ENCODE measurements at places on chromosomes 6 and 20.

- no peak for DNase-seq
Observed at GRCh38 chr20:64153861-64154589, 10.2 kb upstream of the MYT1 start.

DNA sequence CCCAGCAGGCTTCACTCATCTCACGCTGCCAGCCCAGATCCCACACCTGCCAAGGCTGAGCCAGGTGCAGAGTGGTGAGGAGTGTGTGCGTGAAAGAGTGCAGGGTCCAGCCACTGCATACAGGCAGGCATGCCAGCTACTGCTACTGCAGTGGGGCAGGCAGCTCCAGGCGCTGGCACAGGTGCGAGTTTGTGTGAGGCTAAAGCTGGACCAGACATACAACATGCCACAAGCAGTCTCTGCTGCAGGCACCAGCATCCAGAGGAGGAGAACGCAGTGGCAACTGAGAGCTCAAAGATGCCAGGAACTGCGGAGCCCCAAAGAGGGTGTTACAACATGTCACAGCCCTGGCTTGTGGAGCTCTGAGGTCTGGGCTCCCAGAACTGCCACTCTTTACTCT, 149.8 kb downstream of the EYS start:
- no peak for DNase-seq

- peak; percentile 25 for DNase-seq
Observed at GRCh38 chr20:2469991-2470422, 582 bp downstream of the SNRPB start.

DNA sequence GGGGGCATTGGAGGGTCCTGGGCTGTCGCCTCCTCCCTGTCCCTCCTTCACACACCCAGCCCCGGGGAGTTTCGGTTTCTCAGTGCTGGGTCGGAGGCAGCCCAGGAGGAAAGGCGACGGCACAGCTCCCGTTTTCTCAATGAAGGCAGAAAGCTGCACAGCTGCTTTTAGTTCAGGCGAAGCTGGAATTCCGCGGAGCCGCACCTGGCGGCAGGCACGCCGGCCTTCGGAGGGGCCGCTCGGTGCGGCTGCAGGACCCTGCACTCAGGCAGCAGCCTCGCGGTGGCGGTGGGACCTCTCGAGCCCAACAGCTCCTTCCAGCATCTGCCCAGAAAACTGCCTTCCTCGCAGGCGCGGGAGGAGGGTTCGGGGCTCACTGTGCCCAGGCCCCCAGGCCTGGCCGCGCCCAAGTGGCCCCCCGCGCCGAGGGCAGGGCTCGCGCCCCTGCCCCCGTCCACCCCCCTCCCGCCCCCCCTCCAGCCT, 4.6 kb downstream of the FOXQ1 start:
- DNase-seq = no peak

GRCh38 chr6:170038708-170039107, 252.2 kb downstream of the DLL1 start:
- no peak for DNase-seq

- DNase-seq = no peak
Observed at GRCh38 chr6:143974089-143974488, 34.0 kb downstream of the PLAGL1 start.

- DNase-seq = no peak
Observed at GRCh38 chr6:69487688-69488087, 309.1 kb downstream of the LMBRD1 start.

DNA sequence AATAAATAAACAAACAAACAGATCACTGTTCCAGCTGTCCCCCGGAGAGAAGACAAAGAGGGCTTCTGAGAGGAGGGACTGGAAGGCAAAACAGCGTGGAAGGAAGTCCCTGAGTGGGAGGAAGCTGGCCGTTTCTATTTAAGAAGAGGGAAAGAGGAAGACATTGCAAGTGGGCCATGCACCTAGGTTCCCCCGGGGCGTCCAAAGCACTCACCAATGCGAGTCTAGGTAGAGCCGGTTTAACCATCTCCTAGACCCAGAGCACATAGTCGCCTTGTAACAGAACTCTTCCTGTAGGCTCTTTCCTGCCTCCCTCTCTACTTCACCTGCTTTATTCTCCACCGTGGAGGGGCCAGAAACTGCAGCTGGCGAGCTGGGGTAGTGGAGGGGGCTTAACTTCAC, 158.4 kb downstream of the ZDHHC14 start:
- no peak for DNase-seq

- DNase-seq = no peak
Observed at GRCh38 chr6:108798670-108799353, 49.4 kb upstream of the ARMC2 start.

DNA sequence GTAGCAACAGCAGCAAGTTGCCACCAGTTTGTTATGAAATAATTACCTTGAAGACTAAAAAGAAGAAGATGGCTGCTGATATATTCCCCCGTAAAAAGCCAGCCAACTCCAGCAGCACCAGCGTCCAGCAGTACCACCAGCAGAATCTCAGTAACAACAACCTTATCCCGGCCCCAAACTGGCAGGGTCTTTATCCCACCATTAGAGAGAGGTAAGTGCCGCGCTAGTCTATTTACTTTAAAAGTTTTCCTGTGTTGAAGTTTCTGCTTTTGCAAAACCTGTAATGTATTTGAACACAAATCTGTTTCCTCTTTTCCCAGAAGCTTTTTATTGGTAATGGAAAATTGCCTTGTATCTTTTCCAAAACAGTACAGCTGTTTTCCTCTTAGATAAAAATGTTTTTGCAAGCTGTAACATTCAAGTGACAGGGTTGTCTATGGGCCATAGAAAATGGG, 725 bp downstream of the BTBD3 start:
- no peak for DNase-seq

DNA sequence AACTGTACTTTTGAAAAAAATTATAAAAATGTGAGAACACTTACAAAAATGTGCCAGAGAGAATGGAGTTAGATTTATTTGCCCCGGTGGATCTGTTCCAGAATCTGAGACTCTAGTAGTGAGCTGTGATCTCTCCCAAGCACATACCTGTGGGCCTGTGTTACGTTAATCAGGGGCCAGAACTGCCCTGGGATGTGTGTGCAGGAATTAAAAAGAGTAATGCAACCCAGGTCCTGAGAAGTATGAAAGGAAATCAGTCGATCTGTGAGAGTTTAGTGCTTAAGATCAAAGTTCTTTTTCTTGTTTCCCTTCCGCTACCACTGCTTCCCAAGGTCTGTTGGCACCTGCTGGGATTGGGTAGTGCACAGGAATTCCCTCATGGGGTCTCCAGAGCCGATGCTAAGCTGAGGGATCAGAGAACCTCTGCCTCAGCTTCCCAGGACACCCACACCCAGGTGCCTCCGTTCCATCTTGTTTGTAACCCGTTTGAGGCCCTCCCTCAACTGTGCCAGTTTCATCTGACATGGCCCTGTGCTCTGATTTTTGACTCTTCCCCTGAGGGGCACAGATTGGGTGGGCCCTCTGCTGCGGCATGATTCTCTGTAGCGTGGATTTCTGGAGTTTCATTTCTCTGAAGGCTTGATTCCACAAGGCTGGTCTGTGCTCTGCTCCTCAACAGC, 87.7 kb downstream of the RREB1 start:
- DNase-seq = no peak

GRCh38 chr6:5174244-5174643, 86.5 kb downstream of the LYRM4 start:
- no peak for DNase-seq

All from T-helper 17 cell (primary cell).